Dorsolateral prefrontal cortex (tissue), 122 donors: ENCODE measurements at places on chromosomes 2 and 18. TPM values are rescaled to one million over a fixed set of nuclear protein-coding genes. Genes with fewer than 3 reads are reported as not detected.

DNA sequence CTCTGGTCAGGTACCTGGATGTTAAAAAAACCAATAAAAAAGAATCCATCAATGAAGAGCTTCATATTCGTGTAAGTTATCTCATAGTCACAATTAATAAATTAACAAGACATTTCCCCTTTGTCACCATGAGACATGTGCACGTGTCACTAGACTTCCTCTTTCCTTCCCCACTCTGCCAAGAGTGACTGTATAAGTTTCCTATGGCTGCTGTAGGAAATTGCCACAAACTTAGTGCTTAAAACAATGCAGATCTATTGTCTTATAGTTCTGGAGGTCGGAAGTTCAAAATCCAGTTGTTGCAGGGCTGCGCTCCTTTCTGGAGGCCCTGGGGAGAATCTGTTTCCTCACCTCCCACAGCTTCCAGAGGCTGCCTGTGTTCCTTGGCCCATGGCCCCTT lies 35.8 kb downstream of the SLC9A4 start:
- no peak for DNase-seq

DNA sequence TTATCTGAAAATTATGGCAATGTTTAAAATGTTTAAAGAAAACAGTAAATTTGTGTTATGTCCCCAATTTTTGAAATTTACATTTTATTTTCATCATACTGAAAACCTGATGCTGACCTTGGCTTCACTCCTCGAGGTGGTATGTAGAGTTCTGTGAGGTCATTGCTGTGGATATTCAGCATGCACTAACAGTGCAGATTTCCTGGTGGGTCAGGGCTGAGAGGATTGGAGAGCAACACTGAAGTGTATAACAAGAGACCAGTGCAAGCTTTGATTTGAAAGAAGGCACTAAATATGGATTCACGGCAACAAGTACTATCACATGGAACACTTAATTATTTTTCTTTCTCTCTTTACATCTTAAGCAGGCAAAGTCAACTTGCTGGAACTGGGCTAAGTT lies 134.1 kb downstream of the SLC8A1 start:
- no peak for DNase-seq

DNA sequence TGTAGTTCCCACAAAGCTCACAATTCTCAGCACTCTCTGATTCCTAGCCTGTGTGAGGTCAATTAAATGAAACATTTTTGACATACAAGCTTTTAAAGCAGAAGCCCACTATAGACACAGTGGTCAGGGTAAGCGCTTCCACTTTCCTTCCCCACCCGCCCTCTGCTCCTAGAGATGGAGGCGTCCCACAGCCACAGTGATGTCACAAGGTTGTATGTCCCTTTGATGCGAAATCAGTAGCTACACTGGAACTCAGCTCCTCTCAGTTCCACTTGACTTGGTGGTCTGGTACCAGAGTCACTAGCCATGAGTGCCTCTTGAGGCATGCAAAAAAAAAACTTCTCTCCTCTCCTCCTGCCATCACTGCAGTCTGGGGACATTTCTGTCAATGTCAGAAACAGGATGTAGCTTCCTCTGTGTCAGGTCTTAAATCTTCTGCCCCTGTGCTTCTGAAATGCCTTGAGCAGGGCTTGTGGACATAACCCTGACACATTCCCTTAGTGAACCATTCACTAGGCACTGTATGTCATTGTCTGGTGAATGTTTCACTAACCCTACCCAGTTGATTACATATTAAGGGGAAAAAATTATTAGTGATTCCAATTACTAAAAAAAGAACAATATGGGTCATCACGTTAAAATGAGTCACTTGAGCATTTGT lies 7.8 kb downstream of the SULT1C4 start:
- no peak for DNase-seq

GRCh38 chr18:57803103-57803969 lies at the start of gene ATP8B1:
ATP8B1 (minus strand) TSS chr18:57803315; CDS start chr18:57731807, 71,508 bp downstream.
- DNase-seq, result no peak

DNA sequence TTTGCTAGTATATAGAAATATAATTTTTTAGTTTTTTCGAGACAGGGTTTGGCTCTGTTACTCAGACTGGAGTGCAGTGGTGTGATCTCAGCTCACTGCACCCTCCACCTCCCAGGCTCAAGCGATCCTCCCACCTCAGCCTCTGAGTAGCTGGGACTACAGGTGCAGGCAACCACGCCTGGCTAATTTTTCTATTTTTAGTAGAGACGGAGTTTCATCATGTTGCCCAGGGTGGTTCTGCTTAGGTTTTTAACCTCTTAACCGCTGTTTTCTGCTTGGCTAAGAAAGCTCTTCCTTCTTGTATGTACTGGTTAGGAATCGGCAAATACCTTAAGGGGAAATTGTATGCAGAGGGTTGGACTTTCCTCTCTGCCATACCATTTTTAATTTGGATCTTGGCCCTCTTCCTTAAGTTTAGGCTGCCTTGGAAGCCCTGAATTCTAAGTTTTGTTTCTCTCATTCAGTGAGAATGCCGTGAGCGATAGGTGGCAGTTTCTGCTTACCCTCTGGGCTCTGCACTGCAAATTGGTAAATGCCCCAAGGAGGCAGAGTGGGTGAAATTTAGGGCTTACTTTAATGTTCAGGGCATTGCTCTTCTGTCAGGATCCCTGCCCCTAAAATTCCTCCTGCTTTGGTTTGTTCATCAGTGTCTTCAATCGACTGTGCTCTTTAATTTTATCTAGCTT lies 32.3 kb downstream of the EML6 start:
- DNase-seq, result no peak

DNA sequence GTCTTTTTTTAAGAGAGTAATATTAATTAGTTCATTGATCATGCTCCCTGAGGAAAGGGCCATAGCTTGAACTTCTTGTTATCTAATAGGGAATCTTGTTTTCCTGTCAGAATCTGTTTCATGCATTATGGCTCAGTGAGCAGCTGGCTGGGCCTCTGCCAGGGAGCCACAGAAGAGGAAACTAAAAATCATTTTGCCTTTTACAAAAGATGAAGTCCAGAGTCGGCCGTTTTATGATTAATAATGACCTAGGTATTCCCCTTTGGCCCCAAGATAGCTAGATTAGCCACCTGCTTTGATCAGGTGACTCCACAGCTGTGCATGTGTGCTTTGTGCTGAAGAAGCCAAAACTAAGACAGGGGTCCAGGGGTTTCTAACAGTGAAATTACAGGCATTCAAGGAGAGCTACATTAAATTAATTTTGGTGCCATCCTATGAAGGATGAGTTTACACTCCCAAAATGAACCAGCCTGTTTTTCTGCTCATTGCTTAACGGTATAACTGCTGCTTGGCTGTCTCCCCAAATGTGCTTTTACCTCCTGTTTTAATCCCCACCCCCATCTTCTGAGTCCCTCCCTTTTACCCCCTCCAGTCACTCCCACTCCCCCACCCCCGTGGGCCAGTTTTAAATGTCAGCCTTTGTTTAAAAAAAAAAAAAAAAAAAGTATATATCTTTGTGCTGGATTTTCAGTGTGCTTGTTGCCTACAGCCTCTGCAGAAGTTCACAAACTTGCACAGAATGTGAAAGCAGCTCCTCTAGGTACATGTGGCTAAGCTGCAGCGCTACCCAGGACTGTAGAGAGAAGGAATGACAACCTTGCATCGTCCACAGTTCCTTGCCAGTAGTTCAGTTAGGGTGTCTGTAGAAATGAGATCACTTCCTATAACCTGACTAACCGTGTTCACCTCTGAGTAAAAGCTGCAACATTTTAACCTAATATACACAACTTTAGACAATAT lies 93.1 kb downstream of the CABLES1 start:
- DNase-seq, result no peak

- DNase-seq, result no peak
These were observed 37.9 kb downstream of the NCK2 start for GRCh38 chr2:105782646-105783045.

GRCh38 chr18:63182861-63183260 lies 136.7 kb downstream of the BCL2 start:
- no peak for DNase-seq

- DNase-seq, result no peak
These were observed 10.1 kb upstream of the LRPPRC start for GRCh38 chr2:44005846-44006245.

GRCh38 chr2:8488001-8488738 lies 193.7 kb upstream of the ID2 start:
- peak; percentile 45 for DNase-seq

DNA sequence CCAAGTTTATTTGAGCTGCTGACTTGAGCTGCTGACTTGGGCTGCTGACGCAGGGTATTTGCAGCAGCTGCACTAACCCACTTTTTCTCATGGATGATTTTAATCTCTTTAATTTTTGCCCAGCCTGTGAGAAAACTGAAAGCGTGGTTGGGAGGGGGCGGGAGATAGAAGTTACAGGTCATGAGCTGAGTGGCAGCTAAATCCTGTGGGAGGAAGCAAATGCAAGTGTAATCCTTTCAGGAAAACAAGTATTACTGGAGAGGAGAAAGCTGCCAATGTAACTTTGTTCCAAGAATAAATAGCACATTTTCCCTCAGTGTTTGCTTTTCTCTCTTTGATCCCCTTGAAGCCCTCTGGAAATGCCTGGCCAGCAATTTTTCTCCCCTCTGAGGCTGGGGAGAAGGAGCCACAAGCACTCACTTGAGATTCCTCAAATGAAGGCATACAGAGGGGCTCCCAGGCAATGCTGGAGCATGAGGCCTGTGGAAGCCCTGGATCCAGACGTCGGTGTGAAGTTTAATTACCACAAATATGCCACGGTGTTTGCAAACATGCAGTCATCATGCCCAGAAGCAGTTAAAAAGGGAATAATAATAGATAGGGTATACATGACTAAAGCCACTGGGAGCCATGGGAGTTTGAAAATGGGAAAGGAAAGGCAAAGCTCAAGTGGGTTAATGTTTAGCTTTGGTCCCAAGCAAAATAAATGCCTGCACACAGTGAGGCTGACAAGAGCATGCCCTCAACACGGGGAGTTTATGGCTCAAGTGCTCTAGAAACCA lies 10.4 kb upstream of the EVA1A start:
- no peak for DNase-seq

DNA sequence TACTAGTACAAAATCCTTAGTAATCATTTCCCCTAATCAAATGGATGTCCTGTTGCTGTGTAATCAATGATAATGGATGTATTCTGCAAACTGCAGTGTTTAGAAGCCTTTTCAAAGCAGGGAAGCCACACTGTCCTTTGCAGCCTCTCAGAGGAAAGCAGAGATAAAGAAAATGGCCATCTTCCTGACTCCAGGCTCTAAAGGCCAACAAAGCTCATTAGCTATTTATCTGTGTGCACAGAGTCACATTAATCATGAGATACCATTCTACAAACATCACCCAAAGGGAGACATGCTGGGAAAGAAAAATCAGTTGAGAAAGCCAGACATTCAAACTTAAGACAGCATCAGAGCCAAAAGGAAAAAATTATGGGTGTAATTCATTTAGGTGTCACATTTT lies 165.0 kb downstream of the RAD51AP2 start:
- no peak for DNase-seq

GRCh38 chr2:224666951-224667553 lies 49.1 kb downstream of the CCDC195 start:
- DNase-seq, result no peak

DNA sequence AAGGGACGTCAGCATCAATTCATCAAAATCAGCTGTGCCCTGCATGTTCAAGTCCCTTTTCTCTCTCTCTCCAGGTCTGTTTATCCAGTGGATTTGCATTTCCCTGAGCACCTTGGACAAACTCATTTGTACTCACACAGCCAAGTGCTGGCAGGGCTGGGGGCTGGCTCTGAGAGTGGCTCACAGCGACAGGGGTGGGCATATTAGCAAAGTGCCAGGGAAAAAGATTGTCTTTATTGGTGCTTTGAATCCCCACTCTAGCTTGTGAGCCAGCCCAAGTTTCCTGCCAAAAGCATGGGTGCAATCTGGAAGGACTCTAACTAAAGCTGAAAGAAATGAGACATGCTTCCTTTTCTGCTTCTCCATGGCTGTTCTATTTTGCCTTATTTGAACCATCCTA lies 56.6 kb downstream of the ACOXL start:
- no peak for DNase-seq

GRCh38 chr2:65634304-65634703 lies 201.9 kb upstream of the SPRED2 start:
- no peak for DNase-seq

GRCh38 chr2:61670591-61671501 lies 132.7 kb upstream of the XPO1 start:
- DNase-seq, result no peak

GRCh38 chr2:134421556-134422328 lies 167.9 kb downstream of the MGAT5 start:
- no peak for DNase-seq

DNA sequence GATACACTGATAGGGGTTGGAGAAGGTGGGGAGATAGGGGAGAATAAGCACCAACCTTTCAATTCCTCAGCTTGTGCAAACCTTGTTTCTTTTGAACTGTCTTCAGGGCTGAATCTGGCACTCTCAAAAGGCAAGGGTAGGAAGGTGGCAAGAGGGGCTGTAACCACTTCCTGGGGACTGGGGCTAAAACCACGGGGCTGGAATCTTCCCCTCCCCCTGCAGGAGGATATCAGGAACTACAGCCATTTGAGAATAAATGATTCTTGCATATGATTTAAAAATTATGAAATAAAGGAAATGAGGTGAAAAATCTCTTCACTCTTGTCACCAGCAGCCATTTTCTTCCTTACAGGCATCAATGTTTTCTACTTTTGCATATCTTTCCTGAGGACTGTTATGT lies 50.8 kb downstream of the ATOH8 start:
- DNase-seq, result peak; percentile 16

GRCh38 chr2:241686650-241687425 lies at the start of gene DTYMK:
DTYMK (minus strand) TSS chr2:241686815; CDS start chr2:241686783, 32 bp downstream.
- DNase-seq, result peak; percentile 93

DNA sequence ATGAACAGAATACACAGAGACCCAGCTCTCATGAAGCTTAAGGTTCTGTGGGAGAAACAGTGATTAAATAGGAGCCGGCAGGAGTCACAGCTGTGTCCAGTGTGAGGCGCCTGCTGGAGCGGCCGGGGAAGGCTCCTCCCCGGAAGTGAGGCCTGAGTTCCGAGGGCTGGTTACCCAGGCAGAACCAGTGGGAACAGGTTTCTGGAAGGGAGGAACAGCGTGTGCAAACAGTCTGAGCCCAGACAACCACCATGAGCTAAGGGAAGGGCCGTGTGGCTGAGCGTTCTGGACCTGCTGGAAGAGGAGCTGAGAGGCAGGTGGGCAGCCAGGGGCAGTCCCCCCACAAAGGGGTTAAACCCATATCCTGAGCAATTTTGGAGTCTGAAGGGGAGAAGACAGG lies 26.0 kb upstream of the NPAS2 start:
- DNase-seq, result no peak

The PPIL3 gene
- total RNA-seq, result 29.4 TPM

The MLPH gene
- total RNA-seq, result 1.2 TPM

The CFC1 gene
- 4.1 TPM for total RNA-seq

The OTOF gene
- 0.71 TPM for total RNA-seq

The TP53I3 gene
- total RNA-seq, result 7.3 TPM
